ENCODE measurements at places on chromosomes 5 and 9.

GRCh38 chr5:173234129-173234790, 746 bp downstream of the NKX2-5 start:
- no peak for DNase-seq

DNA sequence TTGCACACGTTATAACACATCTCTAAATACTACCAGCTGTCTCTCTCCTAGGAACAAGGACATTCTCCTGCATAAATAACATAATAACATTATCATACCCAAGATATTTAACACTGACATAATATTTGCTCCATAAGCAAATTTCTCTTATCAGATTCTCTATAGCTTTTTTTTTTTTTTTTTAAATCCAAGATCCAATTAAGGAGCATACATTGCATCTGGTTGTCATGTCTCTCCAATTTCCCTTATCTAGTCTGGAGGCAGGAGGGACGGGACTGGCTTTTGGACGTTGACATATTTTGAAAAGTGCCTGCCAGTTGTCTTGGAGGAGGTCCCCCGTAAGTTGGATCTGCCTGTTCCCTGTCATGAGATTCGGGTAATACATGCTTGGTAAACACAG, 76.6 kb downstream of the RAPGEF1 start:
- DNase-seq = no peak

- no peak for DNase-seq
These were observed 375 bp downstream of the NOP16 start for GRCh38 chr5:176388003-176388443.

- no peak for DNase-seq
These were observed 25.9 kb downstream of the CDC42SE2 start for GRCh38 chr5:131289738-131290137.

GRCh38 chr5:60185231-60186099, 291.9 kb upstream of the PDE4D start:
- no peak for DNase-seq

DNA sequence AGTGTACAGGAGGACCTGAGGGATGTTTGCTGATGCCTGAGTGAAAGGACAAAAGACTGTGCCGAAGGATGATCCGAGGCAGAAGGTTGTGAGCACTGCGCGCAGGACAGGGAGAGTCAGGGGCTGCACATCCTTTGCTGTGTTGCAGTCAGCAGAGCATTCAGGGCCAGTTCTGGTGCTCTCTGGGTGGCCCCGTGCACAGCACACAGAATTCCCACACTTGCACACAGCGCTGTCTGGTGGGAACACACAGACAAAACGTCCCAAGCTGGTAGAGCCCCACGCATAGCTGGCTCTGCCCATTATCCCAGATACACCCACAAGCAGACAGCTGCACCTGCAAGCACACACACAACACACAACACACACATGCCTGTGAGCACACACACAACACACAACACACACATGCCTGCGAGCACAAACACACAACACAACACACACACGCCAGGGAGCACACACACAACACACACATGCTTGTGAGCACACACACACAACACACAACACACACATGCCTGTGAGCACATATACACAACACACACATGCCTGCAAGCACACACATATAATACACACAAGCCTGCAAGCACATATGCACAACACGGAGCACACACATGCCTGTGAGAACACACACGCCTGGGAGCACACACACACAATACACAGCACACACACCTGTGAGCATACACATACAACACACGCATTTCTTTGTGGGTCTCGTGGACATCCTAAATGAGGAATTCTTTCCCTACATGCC, 74.4 kb downstream of the FGF18 start:
- DNase-seq = no peak

- DNase-seq = peak; percentile 44
These were observed 41.2 kb downstream of the DBH start for GRCh38 chr9:133677126-133678010.

GRCh38 chr5:132008163-132008473, 3.3 kb downstream of the ACSL6 start:
- DNase-seq = no peak

- no peak for DNase-seq
These were observed 439.0 kb downstream of the EBF1 start for GRCh38 chr5:158660726-158661125.

- DNase-seq = peak; percentile 25
These were observed 364.4 kb downstream of the GADD45G start for GRCh38 chr9:89969156-89969675.

- DNase-seq = no peak
These were observed 10.5 kb downstream of the PFDN1 start for GRCh38 chr5:140292212-140293036.

DNA sequence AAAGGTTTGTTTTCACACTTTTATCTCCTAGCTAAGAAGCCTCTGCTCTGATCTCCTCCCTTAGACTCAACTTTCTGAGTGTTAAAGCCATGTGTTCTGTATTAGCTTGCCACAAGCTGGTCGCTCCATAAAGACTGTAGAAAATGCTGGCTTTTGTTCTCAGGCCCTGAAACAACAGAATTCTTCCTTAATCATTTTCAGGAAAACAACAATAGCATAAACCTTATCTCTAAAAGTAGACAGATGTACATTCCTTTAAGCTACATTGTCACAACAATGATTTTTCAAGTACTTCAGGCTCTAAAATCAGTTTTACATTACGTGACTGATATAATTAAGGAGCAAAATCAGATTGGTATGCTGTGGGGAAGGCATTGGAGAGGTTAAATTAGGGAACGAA, 41.9 kb downstream of the VCAN start:
- DNase-seq = no peak

- no peak for DNase-seq
These were observed 90.4 kb upstream of the KLF9 start for GRCh38 chr9:70504834-70505233.

GRCh38 chr5:98564836-98565235, 208.6 kb upstream of the RGMB start:
- DNase-seq = no peak

GRCh38 chr5:135393691-135394090, 5.3 kb downstream of the MACROH2A1 start:
- DNase-seq = no peak

DNA sequence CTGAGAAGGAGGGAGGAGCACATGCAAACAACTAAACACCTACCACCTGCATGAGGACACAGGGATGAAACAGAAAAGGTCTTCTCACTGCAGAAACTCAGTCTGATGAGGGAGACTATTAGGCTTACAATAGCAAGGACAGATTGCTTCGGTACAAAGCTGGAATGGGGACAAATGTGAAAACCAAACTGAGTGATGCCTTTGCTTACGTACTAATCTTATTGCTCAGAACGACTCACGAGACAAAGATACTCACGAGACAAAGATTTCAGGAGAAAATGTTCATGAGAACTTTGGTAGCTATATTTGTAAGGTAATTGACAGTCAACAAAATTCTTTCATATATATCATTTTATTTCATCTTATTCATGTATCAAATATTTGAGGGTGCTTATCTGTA, 71.9 kb upstream of the TAF1L start:
- DNase-seq = no peak
